ENCODE measurements at places on chromosomes 16 and 17.
A peak's percentile ranks its signal among the peaks of the same experiment; 100 is the strongest.

- DNase-seq, result no peak
Observed at GRCh38 chr17:30550512-30551273, 73.5 kb downstream of the GOSR1 start.

DNA sequence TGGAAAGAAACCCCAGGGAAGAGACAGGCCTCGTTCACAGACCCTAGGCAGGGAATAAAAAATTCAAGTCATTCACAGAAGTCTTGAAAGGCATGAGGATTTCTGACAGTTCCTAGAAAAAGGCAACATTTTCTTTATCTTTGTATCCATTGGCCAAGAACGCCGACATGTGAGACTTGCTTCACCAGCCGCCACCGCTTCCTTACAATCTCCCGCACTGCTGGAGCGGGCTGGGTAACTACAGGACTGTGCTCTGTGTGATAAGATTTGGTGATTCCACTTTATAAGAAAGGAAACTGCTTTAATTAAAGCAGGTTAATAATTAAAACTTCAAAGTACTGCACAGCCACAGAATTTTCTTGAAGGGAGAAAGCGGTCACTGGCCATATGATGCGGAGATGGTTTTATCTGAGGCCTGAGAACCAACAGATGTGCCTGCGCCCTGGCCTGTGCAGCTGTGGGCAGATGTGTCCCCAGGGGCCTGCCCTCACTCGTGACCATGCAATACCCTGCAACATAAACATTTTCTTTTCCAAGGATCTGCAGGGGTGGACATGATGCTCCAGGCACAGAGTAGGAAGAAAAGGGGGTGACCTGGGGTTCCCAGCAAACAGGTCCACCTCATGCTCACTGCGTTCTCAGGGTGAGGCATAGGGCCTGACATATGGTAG, 13.0 kb upstream of the LGALS3BP start:
- no peak for DNase-seq

DNA sequence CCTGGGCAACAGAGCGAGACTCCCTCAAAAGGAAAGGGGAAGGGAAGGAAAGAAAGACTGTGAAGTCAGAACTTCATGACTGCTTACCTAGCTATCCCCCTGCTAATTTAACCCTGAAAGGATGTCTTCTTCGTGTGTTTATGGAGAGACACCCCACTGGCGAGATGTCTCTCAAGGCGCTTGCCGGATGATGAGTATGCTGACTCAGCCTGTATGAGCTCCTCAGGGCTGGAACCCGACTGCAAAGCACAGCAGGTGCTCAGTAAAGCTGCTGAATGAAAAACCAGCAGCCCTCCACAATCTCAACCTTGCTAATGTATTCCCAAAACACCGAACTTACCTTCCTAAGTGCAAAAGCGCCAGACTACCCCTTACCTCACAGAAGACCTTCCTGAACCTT, 2.3 kb downstream of the ANKFY1 start:
- no peak for DNase-seq

DNA sequence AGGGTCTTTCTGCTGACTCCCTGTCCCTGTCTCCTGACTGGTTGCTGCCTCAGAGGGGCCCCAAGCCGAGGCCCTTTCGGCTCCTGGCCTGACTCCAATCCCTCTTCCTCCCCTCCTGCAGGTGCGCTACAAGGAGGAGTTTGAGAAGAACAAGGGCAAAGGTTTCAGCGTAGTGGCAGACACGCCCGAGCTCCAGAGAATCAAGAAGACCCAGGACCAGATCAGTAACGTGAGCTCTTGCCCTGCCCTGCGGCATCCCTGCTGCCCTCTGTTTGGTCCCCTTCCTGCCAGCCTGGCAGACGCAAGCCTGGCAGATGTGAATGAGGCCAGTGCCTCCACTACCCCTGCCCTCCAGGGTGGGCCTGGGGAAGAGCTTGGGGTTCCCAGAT, 27.1 kb upstream of the LASP1NB start:
- no peak for DNase-seq

DNA sequence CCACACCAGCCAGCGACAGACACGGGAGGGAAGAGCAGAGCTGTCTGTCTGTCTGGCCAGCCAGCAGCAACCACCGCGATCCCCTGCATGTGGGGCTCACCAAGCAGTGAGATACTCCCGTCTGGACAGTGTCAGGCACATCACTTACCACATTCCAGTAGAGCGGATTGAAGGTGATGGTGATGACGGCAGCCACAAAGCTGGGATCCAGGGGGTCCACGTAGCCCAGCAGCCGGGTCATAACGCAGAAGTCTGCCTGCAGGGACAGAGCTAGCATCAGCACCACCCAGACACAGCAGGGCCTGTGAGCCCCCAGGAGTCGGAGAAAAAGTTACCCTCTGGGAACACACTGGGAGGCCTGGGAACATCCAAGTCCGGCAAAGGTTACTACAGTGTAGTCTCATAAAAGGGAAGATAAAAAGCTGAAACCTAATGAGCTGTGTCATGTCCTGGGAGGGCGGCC, 14.7 kb downstream of the PEMT start:
- DNase-seq, result no peak

DNA sequence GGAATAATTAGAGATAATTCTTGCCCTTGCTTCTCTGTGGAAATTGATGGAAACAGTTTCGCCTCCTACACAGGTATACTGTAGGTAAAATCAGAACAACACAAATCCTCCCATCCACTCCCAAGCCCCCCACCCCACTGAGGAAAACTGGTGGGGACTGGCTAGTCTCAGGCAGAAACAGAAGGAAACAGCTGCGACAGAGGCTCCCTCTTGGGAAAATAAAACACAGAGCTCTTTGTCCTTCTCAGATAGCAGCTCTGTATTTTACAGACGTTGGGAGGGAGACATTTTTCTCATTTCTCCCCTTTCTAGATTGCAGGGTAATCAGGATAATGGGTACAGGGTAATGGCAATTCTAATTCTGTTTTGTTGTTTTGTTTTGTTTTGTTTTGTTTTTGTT, 1.1 kb downstream of the SLFN13 start:
- no peak for DNase-seq

DNA sequence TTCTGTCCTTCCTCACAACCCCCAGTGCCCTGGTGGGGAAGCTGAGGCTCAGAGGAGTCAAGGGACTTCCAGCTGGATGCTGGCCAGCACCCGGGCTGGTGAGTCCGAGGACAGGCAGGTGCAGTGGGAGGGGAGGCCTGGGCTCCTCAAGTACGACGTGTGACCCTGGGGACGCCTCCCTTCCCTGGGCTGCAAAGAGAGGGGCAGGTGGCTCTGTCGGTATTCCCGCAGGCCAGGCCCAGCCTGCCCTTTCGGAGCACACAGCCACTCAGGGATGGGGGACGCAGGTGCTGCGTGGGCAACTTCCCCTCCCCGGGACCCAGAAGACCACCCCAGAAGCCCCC, 33.1 kb upstream of the PVALEF start:
- no peak for DNase-seq

DNA sequence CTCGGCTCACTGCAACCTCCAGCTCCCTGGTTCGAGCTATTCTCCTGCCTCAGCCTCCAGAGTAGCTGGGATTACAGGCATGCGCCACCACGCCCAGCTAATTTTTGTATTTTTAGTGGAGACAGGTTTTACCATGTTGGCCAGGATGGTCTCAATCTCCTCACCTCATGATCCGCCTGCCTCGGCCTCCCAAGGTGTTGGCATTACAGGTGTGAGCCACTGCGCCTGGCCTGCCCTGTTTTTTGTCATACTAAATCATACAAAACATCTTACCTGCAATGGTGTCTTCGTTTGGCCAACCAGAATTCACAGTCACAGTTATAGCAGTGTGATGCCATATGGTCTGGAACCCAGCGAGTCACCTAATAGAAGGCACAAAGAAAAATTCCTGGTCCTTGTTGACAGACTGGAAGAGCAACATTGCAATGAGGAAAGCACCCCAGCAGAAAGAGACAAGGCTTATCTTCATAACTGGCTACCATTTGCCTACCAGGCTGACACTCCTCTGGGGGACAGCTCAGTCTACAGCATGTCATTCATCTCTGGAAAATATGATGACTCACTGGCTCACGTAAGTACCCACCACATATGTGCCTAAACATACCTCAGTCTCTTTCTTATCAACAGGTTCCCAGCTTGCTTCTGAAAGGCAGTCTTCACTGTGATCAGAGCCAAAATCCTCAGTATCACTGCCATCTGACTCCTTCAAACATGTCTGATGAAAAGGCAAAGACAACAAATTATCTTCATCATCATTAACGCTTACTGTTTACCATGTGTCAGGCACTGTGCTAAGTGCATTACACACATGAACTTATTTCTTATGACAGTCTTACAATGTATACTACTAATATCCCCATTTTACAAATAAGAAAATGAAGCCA, 4.3 kb upstream of the HSF5 start:
- DNase-seq, result no peak

DNA sequence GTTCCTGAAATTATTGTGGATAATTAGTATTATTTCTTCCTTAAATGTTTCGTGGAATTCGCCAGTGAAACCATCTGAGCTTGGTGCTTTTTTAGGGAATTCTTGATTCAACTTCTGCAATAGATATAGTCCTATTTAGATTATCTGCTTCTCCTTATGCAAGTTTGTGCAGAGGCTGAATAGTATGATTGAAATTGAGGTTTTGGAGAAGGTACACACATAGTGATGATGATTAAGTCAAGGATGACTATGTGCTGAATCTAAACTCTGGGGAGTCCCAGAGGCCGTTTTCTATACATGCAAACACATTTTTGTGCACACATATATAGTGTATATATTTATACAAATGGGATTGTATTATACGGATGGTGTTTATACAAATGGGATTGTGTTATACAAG, 5.2 kb upstream of the MYH4 start:
- no peak for DNase-seq

DNA sequence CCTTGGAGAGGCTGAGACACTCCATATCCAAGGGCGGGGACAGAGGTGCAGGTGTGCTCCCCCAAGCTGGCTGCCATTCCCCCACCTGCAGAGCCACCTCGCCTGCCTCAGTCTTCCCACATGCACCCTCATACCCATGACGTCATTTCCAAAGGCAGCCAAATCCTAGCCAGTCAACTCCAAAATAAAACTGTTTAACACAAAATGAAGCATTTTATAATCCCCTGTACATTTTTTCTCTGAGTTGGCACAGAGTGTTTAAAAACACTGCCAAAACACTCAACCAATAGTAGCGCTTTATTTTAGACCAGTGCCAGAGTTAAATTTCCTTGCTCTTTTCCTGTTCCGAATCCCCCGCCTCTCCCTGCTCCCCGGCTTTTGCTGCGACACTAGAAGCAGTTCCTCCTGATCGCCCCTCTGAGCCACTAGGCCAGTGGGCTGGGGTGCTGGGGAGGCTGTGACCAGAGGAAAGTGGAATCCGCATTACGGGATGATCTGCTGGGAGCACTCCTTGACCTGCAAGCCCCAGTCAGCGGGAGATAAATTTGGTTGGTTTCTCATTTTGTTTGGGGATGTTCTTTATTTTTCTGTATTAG, 139.5 kb downstream of the ZNF423 start:
- no peak for DNase-seq

- no peak for DNase-seq
Observed at GRCh38 chr16:84652566-84652965, 4.3 kb downstream of the KLHL36 start.

GRCh38 chr17:8162233-8162996, at the start of gene VAMP2:
TSS of gene VAMP2 (minus strand) at chr17:8162948. CDS start at chr17:8162879, 69 bp downstream.
- peak; percentile 42 for DNase-seq

GRCh38 chr17:59972778-59973177, 8.2 kb upstream of the RNFT1 start:
- no peak for DNase-seq

DNA sequence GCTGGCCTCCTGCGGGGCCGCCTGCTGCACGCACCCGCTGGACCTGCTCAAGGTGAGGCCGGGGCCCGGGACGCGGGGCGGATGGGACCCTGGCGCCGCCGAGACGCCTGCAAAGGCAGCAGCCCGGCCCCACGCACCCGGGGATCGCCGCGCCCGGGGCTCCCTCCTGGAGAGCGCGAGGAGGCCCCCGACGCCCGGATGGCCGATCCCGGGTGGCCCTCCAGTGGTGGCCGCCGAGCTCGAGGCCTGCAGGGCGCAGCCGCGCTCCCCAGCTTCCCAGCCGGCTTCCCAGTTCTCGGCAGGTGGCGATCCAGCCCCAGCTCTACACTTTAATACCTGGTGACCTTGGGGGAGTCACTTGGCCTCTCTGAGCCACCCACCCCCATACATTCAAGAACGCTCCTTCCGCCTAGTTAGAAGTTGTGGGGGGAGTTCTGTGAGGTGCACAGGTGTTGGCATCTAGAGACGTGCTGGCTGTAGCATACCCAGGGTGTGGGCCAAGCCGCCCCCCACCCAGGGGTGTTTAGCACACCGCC, 452 bp downstream of the SLC25A10 start:
- no peak for DNase-seq

GRCh38 chr17:68961214-68961882, 6.2 kb upstream of the ABCA8 start:
- DNase-seq, result no peak

DNA sequence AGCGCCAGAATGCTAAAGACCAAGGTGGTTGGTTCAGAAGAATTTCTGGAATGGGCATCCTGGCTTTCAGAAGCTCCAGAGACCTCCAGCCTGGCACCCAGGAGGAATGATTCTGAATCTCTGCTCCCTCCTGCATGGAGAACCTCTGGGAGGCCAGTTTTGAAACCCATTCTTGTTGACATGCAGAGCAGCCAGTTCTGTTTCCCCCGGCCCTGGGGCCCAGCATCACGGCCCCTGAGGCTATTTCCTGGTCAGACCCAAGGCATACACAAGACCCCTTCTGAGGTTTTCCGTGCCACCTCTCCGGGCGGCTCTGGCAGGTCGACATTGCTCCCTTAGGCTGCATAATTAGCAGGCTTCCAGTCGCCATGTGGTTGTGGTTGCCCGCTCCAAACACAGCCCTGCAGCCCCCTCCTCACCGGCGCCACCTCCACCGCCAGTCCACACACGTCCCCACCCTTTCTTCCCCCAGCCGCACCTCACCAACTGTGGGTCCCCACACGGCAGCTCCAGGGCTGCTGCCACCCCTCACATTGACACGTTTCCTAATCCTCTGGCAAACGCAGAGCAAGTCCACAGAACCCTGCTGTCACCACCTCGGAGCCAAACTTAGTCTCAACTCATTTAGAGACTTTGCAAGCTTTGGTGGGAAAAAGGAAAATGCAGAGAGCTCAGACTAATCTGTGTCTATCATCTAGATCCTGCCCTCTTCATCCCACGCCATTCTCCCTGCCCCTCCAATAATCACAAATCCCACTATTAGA, 367.1 kb downstream of the SOX9 start:
- no peak for DNase-seq

GRCh38 chr17:43360376-43360738, 38.4 kb upstream of the ARL4D start:
- DNase-seq, result peak; percentile 24

- DNase-seq, result no peak
Observed at GRCh38 chr16:20147091-20147490, 73.4 kb upstream of the GPR139 start.

- DNase-seq, result no peak
Observed at GRCh38 chr16:35184356-35184870, 1725.0 kb downstream of the TP53TG3F start.

GRCh38 chr17:29905086-29905878, 24.7 kb downstream of the SSH2 start:
- DNase-seq, result no peak

- DNase-seq, result no peak
Observed at GRCh38 chr17:72344613-72345012, 223.8 kb downstream of the SOX9 start.

GRCh38 chr16:67342616-67343015, 16.0 kb downstream of the LRRC36 start:
- no peak for DNase-seq
